Lower lobe of right lung (tissue), 2 donors: ENCODE measurements at places on chromosomes 7 and 10.
A peak's percentile ranks its signal among the peaks of the same experiment; 100 is the strongest.

- peak; percentile 52 for DNase-seq
- H3K36me3 ChIP-seq = no peaks in the 10 kb centered on the region
- no peaks in the 10 kb centered on the region for H3K4me1 ChIP-seq
- no peaks in the 10 kb centered on the region for H3K27me3 ChIP-seq
- H3K27ac ChIP-seq = no peak overlapping the region
- H3K4me3 ChIP-seq = no peak overlapping the region
Observed at GRCh38 chr10:78656417-78657162, 412.2 kb upstream of the ZMIZ1 start.

- no peak overlapping the region for H3K4me3 ChIP-seq
- peaks cover 34% of the 10 kb centered on the region for H3K4me1 ChIP-seq
- DNase-seq = no peak
- H3K27me3 ChIP-seq = no peaks in the 10 kb centered on the region
- peak overlapping the region; percentile 7 for H3K27ac ChIP-seq
Observed at GRCh38 chr10:93420944-93421825, 60.9 kb downstream of the MYOF start.

GRCh38 chr10:30186371-30186875 lies 127.0 kb upstream of the JCAD start:
- no peak for DNase-seq
- no peaks in the 10 kb centered on the region for H3K36me3 ChIP-seq
- H3K27me3 ChIP-seq = no peaks in the 10 kb centered on the region
- peak overlapping the region; percentile 74 for H3K27ac ChIP-seq
- peak overlapping the region; percentile 25 for H3K4me3 ChIP-seq

GRCh38 chr7:80679921-80680907 lies 41.8 kb downstream of the CD36 start:
- H3K36me3 ChIP-seq = peaks cover 1% of the 10 kb centered on the region
- DNase-seq = no peak
- H3K4me3 ChIP-seq = no peak overlapping the region
- no peaks in the 10 kb centered on the region for H3K4me1 ChIP-seq
- no peaks in the 10 kb centered on the region for H3K27me3 ChIP-seq

GRCh38 chr7:5694912-5695726 lies 86.3 kb downstream of the RNF216 start:
- H3K36me3 ChIP-seq = peaks cover 7% of the 10 kb centered on the region
- peak overlapping the region; percentile 84 for H3K27ac ChIP-seq
- no peaks in the 10 kb centered on the region for H3K27me3 ChIP-seq
- H3K4me3 ChIP-seq = peak overlapping the region; percentile 31
- H3K4me1 ChIP-seq = peaks cover 84% of the 10 kb centered on the region

DNA sequence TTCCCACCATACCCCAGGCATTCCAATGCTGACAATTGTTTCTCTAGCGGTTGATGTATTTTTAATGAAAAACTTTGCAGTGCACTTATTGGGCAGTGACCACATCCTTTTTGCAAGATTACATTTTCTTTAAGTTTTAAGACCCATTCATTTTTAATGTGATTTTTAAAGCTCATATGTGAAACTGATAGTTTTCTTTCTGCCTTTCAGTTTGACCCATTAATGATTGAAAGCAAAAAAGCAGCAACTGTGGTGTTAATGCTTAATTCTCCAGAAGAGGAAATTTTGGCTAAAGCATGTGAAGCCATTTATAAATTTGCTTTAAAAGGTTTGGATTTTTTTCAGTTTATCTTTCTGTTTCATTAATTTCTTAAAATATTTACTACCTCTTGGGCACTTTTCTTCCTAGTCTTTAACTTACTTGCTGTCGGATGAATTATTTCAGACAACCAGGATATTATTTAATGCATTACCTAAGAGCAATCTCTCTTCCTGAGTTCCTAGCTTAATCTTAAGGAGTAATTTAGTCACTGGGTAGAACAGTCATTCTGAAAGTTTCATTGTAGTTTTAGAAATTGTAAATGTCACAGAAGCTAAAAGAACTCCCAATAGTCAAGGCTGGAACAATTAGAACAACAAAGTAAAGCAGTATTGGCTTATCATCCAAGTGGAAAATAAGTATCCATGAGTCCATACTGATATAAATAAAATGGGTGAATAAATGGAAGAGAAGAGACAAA lies 18.3 kb downstream of the ARMC3 start:
- no peaks in the 10 kb centered on the region for H3K36me3 ChIP-seq
- H3K4me3 ChIP-seq = no peak overlapping the region
- no peak for DNase-seq

- H3K27me3 ChIP-seq = no peaks in the 10 kb centered on the region
- no peak for DNase-seq
- no peak overlapping the region for H3K4me3 ChIP-seq
- H3K4me1 ChIP-seq = no peaks in the 10 kb centered on the region
- H3K27ac ChIP-seq = no peak overlapping the region
- H3K36me3 ChIP-seq = peaks cover 33% of the 10 kb centered on the region
Observed at GRCh38 chr10:91271886-91272285, 51.4 kb downstream of the PCGF5 start.

GRCh38 chr10:14399641-14400040 lies 68.9 kb upstream of the FRMD4A start:
- no peak overlapping the region for H3K4me3 ChIP-seq
- no peak for DNase-seq
- no peaks in the 10 kb centered on the region for H3K4me1 ChIP-seq
- H3K36me3 ChIP-seq = no peaks in the 10 kb centered on the region
- H3K27ac ChIP-seq = no peak overlapping the region

GRCh38 chr10:11824376-11824775 lies 1.2 kb downstream of the PROSER2 start:
- no peaks in the 10 kb centered on the region for H3K27me3 ChIP-seq
- H3K4me1 ChIP-seq = peaks cover 27% of the 10 kb centered on the region
- no peaks in the 10 kb centered on the region for H3K36me3 ChIP-seq
- DNase-seq = no peak

DNA sequence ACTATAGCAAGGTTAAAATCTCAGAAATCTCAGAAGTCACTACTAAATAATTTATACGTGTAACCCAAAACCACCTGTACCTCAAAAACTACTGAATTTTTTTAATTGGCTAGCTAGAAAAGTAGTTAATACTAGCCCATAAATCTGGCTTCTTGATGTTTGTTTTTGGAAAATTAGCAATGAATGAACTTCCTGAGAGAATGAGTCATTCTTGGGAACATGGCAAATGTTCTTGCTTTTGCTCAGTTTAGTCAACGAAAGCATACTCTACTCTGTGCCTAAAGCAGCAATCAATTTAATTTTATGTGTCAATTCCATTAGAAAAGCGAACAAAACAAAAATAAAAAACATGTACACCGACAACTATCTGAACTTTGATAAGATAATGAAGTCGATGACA lies 69.2 kb downstream of the SEMA3E start:
- no peak overlapping the region for H3K4me3 ChIP-seq
- DNase-seq = no peak
- H3K27me3 ChIP-seq = no peaks in the 10 kb centered on the region
- H3K36me3 ChIP-seq = no peaks in the 10 kb centered on the region
- H3K27ac ChIP-seq = no peak overlapping the region
- no peaks in the 10 kb centered on the region for H3K4me1 ChIP-seq

DNA sequence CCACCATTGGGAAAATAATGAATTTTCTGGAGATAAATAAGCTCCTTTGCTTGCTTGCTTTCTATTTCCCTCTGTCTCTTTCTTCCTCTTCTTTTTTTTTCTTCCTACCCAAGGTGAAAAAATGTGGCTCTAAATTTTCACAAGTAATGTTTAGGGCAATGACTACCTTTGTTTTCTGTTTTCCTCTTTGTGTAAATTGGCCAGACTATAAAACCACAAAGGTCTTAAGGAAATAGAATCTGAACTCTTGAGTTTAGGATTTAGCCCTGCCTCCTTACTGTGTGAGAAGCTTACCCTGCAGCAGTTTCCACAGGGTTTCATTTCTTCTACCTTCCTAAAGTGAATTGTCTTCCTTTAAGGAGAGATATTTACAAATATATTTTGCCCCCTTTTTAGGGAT lies 330.4 kb downstream of the ARL4A start:
- no peak overlapping the region for H3K4me3 ChIP-seq
- DNase-seq = no peak

DNA sequence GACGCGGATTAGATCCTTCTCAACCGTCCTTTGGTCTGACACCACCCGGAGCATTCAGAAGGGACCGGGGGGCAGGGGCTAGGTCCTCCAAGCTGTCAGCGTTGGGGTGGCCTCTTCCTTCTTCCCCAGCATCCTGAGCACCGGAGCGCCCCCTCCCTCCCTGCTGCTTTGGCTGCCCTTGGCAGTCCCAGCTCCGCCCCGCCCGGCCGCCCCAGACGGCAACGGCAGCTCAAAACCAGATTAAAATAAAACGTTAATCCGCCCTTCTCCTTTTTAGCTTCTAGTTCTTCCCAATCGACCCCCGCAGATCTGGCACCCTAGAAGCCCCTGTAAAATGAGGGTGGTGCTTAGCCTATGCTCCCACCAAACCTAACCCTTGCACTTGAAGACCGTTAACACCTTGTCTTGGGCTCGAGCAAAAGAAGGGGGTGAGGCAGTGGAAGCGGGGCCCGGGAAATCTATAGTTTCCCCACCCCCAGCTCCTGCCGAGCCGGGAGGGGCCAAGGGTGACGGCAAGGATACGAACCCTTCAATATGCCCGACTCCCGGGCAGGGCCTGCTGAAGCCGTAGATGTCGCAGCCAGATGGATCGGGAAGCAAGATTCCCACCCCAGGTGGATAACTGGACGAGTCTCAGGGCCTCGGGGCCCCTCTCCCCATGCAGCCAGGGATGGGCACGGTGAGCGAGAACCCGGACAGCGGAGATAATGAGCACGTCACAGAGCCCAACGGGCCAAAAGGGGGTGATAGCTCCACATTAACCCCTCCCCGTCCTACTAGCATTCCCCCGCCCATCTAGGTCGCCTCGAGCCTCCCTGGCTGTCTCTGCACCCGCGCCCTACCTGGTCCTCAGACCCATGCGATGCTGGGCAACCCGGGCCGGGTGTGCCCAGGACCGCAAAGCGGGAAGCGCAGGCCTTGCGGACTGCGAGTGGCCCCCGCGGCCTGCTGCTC lies 169.7 kb downstream of the NRF1 start:
- peaks cover 100% of the 10 kb centered on the region for H3K27me3 ChIP-seq
- H3K4me1 ChIP-seq = peaks cover 76% of the 10 kb centered on the region
- H3K27ac ChIP-seq = no peak overlapping the region

DNA sequence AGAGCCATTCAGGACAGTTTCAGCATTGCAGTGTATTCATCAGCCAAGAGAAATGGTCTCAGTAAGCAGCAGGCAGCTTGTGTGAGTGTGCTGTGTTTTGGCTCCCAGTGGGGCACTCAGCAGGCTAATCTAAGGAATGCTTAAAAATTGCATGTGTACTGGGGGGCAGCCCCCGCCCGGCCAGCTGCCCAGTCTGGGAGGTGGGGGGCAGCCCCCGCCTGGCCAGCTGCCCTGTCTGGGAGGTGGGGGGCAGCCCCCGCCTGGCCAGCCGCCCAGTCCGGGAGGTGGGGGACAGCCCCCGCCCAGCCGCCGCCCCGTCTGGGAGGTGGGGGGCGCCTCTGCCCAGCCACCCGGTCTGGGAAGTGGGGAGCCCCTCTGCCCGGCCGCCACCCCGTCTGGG lies 116.2 kb downstream of the GRID1 start:
- no peaks in the 10 kb centered on the region for H3K36me3 ChIP-seq
- no peak for DNase-seq
- H3K4me1 ChIP-seq = no peaks in the 10 kb centered on the region
- no peaks in the 10 kb centered on the region for H3K27me3 ChIP-seq
- H3K27ac ChIP-seq = no peak overlapping the region

DNA sequence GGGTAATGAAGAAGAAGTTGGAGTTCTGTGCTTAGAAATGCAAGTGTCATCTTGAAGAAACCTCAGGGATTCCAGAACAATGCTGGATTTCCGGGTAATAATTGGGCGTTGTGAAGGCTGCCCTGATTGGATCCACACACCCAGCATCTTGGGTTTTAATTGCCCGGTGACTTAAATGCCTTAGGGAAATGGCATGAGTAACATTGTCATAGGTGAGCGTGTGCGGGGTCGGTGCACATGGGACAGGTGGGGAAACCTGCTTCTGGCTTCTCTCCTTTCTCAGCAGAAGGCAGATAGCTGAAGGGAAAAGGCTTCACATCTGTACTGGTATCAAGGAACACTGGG lies 15.2 kb upstream of the CAMK1D start:
- no peaks in the 10 kb centered on the region for H3K36me3 ChIP-seq
- DNase-seq = no peak
- H3K27me3 ChIP-seq = no peaks in the 10 kb centered on the region
- H3K4me1 ChIP-seq = peaks cover 14% of the 10 kb centered on the region
